NK-92 treated with Interleukin-12 subunit alpha and Interleukin-12 subunit beta, amount 100 ng/mL, for 24 hours (cell line): ENCODE measurements at places on chromosomes 6 and 20.

DNA sequence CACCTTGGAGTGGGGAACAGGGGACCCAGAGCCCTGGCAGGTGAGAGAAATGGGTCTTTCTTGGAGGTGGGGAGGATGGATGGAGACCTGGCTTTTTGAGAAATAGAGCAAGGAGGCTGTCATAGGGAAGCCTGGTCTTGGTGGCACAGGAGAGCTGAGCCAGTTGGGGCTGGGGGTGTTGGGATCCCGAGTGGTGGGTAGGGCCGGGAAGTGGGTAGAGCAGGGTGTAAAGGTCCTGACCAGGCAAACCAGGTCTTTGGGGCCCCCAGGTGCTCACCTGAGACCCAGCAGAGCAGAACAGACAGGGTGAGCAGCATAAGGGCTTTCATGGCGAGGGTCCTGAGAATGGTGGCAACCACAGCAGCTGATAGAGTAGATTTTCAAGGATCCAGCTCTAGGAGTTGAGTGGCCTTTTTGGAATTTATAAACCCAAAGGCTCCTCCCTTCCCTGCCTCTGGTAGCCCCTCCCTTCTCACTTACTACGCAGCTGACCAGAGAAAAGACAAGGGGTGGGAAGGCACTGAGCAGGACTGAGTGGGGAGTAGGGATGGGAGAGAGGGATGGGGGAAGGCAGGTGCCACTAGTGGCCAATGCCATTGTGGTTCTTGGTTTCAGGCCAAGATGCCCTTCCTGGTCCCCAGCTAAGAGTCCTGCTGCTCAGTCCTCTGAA is at the start of gene LY6G6C:
LY6G6C (minus strand) TSS at position 396 of the 670 bp plus-strand sequence; CDS start at position 329, 67 bp downstream.
- no peak for DNase-seq

GRCh38 chr6:43021270-43022047 is at the start of gene RRP36:
Gene RRP36, plus strand, starts transcription at chr6:43021623. Its CDS starts 32 bp downstream, at chr6:43021655.
- DNase-seq, result peak; percentile 59

GRCh38 chr6:36333931-36334725 is 2.6 kb downstream of the BNIP5 start:
- DNase-seq, result no peak

GRCh38 chr6:39439342-39440038 is 117.0 kb upstream of the KCNK16 start:
- no peak for DNase-seq

GRCh38 chr6:92568541-92568940 is 850.8 kb downstream of the EPHA7 start:
- DNase-seq, result no peak

GRCh38 chr6:136435101-136435500 is 115.1 kb downstream of the MAP7 start:
- DNase-seq, result no peak

GRCh38 chr6:31581434-31582229 is 592 bp downstream of the LTB start:
- DNase-seq, result no peak

- no peak for DNase-seq
Observed at GRCh38 chr6:3841711-3842565, 7.2 kb upstream of the FAM50B start.

GRCh38 chr6:741410-742339 is 48.7 kb upstream of the EXOC2 start:
- no peak for DNase-seq

DNA sequence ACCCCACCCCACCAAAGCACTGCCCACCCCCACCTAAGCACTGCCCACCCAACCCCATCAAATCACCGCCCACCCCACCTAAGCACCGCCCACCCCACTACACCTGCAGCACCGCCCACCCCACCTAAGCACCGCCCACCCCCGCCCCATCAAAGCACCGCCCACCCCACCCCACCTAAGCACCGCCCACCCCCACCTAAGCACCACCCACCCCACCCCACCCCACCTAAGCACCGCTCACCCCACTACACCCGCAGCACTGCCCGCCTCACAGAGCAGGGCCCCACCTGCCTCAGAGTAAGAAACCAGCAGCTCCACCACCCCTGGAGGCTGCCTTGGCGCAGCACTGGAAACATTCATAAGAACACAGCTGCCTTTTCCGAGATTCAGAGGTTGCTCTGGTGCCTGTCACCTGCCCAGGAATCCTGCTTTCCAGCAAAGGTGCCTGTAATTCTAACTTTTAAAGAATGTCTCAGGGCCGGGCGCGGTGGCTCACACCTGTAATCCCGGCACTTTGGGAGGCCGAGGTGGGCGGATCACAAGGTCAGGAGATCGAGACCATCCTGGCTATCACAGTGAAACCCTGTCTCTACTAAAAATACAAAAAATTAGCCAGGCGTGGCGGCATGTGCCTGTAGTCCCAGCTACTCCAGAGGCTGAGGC is 148.2 kb downstream of the BMP7 start:
- no peak for DNase-seq

DNA sequence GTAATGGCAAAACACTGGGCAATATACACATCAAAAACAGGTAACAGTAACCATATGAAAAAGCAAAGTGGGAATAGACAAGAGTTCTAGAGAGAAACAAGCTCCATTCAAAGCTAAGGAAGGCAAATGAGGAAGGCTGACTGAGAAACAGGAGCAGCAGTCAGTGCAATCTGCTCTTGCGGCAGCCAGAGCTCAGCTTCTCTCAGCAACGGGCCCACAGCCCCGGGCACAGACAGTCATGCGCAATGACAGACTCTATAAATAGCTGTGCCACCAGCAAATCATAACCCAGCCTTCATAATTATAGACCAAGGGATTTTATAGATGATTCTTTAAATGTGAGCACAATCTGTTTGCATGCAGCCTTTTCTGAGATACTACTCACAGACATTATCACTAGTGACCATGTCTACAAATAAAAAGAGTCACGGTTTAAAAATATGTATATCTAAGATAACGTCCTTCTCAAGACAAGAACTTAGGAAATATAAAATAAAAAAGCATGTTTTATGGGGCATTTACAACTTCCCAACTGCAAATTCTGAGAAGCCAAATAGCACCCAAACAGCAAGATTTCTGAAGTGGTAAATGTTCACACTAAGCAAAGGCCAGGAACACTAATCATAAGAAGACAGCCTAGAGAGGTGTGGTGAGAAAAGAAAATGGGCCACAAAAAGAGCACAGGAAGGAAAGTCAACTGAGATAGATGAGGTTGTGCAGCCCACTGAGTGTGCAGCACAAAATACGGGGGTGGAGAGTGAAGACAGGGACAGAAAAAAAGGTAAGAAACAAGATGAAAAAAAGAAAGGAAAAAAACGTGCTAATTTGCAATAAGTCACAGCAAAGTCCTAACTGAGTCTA is 39.9 kb upstream of the BEND6 start:
- DNase-seq, result no peak

DNA sequence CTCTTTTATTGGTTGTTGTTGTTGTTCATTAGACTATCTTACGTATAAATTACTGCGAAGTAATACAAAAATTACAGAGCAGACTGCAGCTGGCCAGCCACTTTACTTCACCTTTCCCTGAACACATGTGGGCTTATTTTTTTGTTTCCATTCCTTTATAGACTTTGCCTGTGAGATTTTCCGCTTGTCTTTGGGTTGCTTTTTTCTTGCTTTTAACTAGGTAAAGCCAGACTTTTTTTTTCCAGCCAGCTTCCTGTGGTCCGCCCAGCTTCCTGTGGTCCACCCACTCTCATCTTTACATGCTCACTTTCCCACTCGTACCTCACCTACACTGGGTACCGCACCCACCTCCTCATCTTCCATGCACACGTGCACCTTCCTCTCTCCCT is 79.0 kb downstream of the IPCEF1 start:
- no peak for DNase-seq
